Stimulated activated CD4-positive, alpha-beta T cell treated with anti-CD3 and anti-CD28 coated beads, Interleukin-4, amount 100 ng/mL, for 48 hours (primary cell): ENCODE measurements at places on chromosomes 4 and X.

DNA sequence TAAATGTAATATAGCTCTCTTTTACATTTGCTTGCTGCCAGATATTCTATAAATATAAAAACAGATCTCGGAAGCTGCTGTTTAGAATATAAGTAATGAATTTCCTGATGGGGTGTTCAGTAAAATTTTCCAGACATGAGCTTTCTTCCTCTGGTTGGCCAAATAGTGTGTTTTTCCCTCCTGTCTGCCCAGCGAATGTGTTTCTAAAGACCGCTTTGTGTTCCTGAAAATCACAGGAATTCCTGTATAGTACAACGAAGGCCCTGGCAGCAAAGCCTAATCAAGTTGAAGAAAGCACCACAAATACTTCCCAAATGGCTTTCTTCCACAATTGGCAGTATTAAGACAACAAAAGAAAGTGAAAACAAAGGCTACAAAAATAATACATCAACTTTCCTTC, 494.1 kb downstream of the INPP4B start:
- no peak for DNase-seq

GRCh38 chr4:92198711-92199110, 105.1 kb upstream of the GRID2 start:
- no peak for DNase-seq

DNA sequence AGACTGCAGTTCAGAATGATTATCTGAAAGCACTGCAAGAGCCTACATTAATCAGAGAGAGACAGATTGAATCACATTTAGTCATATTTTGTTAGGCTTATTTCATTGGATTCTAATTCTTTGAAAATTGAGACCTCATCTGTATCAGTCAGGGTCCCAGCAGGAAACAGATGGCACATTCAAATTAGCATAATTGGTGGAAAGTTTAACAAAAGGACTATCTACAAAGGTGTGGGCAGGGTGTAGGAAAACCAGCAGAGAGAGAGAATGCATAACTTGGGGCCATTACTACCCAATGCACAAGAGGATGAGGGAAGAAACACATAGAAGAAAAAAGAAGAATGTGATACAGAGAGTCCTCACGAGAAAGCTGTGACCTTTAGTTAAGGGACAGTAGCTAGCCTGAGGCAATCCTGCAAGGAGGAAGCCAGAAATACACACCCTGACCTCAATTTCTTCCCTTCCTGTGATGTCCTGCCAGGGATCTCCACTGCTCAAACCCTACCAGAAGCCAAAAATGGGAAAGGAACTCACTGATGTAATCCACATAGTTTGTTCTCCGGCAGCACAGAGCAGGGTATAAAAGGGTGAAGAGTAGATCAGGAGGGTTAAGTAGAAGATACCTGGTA, 17.7 kb upstream of the XKRX start:
- DNase-seq, result no peak

GRCh38 chr4:7781993-7782392, 157.7 kb downstream of the AFAP1 start:
- no peak for DNase-seq

GRCh38 chrX:65706041-65706828, 38.8 kb downstream of the MSN start:
- DNase-seq, result peak; percentile 30

DNA sequence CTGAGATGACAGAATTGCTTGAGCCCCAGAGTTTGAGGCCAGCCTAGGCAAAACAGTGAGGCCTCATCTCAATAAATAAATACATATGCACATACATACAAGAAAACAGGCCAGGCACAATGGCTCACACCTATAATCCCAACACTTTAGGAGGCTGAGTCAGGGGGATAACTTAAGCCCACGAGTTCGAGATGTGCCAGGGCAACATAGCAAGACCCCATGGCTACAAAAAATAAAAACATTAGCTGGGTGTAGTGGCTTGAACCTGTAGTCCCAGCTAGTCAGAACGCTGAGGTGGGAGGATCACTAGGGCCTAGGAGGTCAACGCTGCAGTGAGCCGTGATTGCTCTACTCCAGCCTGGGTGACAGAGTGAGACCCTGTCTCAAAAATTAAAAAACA, 51.6 kb upstream of the NEUROG2 start:
- no peak for DNase-seq

GRCh38 chr4:139988863-139989765, 164.9 kb downstream of the MAML3 start:
- DNase-seq, result peak; percentile 21
